ENCODE measurements at places on chromosomes 1 and 21.

- DNase-seq = peak; percentile 5
Observed at GRCh38 chr1:19552291-19553010, 67.1 kb upstream of the CAPZB start.

- DNase-seq = no peak
Observed at GRCh38 chr21:33419538-33420123, 16.4 kb downstream of the IFNGR2 start.

- DNase-seq = no peak
Observed at GRCh38 chr1:234956821-234957329, 171.8 kb downstream of the TOMM20 start.

- DNase-seq = no peak
Observed at GRCh38 chr1:245591346-245592188, 436.8 kb downstream of the KIF26B start.

DNA sequence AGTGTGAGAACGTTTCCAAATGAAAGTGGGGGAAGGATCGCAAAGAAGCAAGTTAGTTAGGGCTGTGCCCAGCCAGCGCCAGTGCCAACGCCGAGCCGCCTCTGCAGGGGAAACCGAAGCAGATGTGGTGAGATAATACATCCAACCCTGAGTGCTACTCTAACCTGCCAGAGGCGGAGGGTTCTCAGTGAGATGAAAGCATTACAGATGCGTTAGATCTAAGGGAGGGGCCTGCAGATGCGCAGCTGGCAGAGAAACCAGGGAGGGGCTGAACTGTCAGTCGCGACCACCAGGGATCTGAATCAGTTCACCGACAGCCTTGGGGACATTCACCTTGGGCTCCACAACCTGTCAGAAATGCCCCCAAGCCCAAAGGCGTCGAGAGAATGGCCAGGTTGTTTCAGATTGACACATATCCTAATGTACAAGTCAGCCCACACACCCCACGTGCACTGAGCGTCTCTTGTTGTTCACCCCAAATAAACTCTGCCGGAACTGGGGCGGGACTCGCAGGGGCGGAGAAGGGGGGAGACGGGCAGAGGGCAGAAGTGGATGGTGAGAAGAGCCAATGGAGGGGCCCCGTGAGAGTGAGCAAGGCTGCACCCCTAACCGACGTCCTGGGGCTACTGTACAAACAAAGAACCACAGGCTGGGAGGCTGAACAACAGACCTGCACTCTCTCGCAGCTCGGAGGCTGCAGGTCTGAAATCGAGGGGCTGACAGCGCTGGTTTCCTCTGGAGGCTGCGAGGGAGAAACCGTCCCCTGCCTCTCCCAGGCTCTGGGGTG is 8.7 kb upstream of the UMODL1 start:
- peak; percentile 82 for DNase-seq

DNA sequence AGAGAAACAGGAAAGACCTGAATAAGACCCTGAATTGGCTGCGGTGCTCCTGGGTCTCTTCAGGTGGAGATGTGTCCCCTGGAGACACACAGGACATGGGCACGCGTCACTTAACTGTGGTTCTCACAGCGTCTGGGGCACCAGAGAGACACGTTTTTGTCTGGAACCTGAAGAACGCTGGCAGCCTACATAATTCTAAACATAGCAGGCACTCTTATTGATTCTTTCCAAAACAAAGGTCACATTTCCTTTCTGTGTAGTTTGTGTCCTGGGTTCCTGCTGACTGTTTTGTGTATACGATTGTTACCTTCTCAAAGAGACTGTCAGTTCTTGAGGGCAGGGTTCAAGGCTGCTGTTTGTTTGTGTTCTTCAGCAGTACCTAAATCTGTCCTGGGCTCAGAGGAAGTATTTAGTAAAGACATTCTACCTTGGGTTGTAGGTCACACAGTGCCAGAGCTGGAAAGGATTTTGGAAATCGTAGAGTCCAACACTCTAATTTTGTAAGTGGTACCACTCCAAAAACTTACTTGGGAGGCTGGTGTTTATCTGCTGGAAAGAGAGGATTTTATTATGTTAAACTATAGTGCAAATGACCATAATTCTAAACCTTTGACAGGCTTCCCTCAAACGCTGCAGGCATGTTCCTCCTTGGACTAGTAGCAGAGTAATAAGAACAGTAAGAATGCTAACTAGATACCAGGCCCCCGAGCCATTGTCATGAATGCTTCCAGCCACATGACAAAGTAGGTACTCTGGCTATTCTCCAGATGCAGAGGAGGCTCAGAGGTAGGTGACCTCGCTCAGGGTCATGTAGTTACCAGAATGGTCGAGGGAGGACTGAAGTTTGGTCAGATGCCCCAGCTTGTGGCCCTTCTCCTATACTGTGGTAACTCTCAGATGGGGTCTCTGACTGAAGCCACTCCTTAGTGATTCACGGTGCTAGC is 164.3 kb downstream of the DHRS3 start:
- DNase-seq = no peak

GRCh38 chr1:8343464-8344001 is 25.6 kb downstream of the SLC45A1 start:
- DNase-seq = no peak

DNA sequence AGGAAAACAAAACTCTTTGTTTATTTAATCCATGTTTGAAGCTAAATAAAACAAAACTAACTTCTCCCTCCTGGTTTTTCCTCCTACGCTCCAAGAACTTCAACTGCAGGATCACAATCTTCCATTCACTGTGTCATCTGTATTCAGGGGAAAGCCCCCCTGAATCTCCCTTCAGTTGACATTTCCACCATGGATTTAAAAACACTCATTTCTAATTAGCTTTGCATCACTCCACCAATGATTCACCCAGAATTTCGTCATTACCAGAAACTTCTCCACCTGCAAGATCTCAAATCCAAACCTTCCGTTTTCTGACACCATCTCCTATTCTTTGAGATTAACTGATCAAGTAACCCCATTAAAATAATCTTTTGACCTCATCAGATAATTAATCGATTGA is 10.9 kb upstream of the RGS5 start:
- no peak for DNase-seq

- no peak for DNase-seq
Observed at GRCh38 chr1:234589854-234590620, 19.9 kb downstream of the IRF2BP2 start.

- no peak for DNase-seq
Observed at GRCh38 chr1:233277637-233278606, 17.6 kb downstream of the PCNX2 start.

- DNase-seq = no peak
Observed at GRCh38 chr1:202564958-202565495, 145.2 kb downstream of the SYT2 start.

- DNase-seq = no peak
Observed at GRCh38 chr21:14989359-14989758, 75.4 kb downstream of the NRIP1 start.

DNA sequence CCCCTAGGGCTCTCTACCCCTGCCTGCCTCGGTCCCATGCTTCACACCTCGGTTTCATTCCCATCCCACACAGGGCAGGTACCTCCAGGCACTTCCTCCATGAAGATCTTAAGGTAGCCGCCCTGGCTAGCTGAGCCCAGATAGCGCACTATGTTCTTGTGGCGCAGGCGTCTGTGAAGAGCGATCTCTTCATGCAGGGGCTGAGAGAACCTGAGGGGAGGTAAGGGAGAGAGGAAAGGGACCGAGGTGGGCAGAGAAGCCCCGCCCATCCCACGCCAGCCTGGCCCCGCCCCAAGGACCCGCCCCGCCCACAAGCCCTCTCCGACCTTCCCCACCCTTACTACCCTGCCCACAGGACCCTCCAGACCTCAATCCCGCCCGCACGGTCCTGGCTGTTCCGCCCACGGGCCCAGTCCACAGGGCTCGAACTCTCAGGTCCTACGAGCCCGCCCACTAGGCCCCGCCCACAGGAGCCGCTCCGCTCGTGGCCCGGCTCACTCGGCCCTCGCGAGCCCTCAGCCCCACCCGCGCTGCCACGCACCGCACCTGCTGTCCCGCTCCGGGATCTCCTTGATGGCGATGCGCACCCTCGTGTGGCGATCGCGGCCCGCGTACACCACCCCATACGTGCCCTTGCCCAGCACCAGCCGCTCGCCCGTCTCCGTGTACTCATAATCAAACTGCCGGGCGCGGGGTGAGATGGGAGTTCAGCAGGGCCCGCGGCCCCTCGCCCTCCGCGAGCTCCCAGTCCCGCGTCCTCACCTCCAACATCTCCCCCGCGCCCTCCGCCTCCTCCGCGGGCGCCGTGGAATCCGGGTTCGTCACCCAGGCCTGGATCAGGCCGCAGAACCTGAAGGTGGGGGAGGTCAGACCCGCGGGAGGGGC is 6.4 kb downstream of the MAP3K6 start:
- DNase-seq = peak; percentile 74

DNA sequence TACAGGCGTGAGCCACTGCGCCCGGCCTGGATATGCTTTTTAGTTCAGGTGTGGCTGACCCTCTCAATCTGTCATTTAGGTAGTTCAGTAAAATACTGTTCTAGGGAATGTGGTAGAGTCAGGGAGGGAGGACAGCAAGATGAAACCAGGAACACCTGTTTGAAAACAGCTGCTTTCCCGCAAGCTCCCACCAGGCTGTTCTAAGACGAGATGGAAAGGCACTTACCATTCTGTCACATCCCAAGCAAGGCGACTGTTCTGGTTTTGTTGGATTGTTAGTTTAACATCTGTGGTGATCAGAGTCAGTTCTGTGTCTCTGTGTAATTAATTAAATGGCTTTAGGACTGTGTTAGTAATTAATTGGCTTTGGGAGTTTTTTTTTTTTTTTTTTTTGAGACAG is 2.9 kb downstream of the CHAF1B start:
- no peak for DNase-seq

GRCh38 chr1:107132195-107132594 is 8.6 kb upstream of the NTNG1 start:
- DNase-seq = peak; percentile 10

DNA sequence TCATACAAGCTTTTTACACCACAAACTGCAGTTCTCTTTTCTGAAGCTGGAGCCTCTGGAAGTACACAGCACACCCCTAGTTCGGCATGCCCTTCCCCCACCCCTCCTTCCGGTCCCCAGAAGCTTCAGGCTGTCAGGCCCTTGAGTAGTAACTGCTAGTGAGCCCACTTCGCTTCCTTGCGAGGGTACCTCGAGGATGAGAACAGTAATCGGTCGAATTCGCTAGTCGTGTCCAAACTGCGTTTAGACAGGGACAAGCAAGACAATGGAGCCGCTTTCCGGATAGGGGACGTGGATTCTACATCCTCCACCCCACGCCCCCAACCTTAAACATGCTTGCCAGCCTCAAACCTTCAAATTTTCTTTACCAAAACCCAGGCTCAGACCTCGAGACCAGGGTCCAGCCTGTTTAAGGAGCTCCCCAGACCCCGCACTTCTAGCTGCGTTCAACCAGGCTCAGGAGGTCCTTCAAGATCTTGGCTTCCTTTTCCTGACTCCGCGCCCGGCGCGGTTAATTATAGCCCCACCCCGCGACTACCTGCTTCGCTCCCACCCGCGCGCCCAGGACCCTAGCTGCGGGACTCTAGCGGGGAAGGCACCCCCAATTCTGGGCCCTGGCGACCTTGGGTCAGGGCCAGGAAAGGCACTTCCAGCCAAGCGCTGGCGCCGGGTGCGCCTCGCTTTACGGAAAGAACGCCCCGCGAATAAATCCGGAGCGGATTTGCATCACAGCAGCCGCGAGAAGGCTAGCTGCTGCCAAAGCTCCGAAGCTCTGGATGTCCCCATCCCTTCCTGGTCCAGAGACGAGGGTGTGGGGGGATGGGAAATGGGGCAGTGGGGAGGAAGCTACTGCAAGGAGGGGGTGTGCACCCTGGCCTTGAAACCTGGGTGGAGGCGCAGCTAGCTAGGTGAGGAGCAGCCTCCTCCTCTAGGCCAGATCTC is 8.1 kb upstream of the TSPAN1 start:
- peak; percentile 50 for DNase-seq

GRCh38 chr21:33937146-33937545 is 21.5 kb upstream of the ATP5PO start:
- no peak for DNase-seq

DNA sequence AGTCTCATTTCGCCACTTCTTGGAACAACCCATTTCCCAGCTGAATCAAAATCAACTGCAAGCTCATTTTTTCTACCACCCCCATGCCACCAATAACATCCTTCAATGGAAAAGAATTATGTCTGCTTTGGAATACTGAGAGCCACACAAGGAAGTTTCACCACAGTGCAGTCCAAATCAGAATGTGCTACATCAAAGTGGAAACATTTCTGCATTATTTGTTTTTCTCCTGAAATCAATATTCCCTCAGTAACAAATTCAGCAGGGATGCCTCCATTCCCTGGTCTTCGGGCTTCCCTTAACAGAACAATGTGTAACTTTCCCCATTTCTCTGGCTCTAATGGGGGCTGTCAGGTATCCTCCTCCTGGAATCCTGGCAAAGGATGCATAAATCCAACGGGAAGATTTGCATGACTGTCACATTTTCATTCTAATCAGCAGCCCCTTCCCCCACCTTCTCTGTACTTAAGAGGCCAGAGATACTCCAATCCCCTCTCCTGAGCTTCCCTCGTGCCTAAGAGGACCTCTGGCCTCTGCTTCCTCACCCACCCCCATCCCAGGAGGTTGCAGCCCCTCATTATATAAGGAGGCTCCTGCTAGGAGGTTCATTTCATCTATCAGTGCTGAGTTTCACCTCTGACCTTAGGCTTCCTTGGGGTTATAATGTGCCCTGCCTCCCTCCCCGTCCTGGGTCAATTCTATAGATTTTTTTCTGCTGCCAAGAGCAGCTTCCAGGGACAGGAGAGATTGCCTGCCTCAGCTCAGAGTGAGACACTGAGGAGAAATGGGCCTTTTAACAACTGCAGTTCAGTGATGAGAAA is 201.1 kb downstream of the OMA1 start:
- DNase-seq = no peak

DNA sequence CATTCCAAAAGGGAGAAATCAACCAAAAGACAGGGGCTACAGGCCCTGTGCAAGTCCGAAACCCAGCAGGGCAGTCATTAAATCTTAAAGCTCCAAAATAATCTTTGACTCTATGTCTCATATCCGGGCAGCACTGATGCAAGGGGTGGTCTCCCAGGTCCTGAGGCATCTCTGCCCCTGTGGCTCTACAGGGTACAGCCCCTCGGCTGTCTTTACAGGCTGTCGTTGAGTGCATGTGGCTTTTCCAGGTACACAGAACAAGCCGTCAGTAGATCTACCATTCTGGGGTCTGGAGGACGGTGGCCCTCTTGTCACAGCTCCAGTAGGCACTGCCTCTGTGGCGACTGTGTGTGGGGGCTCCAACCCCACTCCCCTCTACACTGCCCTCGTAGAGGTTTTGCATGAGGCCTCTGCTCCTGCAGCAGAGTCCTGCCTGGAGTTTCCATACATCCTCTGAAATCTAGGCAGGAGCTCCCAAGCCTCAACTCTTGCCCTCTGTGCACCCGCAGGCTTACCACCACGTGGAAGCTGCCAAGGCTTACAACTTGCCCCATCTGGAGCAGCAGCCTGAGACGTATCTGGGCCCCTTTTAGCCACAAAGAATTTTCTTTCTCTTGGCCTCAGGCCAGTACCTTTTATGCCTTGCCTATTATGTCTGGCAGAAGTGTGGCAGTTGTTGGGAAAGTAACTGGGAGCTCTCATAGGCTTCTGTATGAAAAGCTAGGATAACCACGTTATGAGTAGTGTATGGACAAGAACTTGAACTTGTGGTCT is 52.5 kb downstream of the POU2F1 start:
- no peak for DNase-seq

- DNase-seq = no peak
Observed at GRCh38 chr1:94230920-94231319, 6.5 kb downstream of the ARHGAP29 start.
